Activated CD4-positive, alpha-beta T cell treated with anti-CD3 and anti-CD28 coated beads for 1 hour (primary cell): ENCODE measurements at places on chromosomes 3 and 15.

DNA sequence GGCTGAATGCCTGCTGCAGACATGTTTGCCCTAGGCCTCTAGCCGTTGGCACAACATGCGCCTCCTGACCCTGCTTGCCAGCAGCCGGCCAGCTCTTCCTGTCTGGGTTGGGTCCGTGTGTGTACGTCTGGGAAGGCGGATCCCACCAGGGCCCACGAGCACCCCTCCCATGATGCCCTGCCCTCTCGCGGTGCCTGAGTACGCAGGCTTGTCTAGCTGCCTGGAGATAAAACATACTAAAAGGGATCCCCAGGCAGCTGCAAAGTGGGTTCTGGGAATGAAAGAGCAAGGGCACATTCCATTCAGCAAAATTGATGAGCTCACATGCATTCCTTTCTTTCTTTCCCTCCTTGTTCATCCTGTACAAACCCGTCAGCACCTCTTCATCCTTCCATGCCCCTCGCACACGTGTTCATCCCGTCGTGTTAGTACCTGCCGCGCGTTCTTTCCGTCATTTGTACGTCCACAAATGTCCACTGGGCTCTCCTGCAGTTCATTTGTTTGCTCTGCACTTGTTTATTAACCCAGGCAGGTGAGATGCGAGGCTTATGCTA lies 74.3 kb downstream of the FBLN2 start:
- DNase-seq: no peak

DNA sequence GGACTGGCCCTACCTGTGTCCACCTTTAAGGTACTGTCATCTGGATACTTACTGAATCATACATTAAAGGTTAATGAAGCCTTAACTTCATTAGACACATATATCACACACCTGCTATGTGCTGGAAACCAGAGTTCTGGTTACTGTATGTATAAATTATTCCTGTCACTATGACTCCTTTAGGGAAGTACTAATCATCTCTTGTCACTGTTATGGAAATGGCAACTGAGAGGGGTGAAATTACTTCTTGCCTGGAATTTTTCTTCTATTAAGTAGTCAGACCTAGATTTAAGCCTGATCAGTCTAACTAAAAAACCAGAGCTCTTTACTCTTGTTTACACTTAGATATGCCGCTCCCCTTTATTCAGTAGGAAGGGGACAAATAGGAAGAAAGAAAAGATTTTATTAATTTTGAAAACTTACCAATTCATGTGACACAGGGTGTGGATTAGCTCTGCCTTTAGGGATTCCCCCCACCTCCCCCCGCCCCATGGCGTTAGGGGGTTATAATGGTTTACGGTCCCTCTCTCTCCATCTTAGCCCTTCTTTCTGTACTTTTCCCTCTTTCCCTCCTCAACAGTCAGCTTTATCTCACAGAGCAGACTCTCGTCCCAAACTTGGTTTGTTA lies 152.5 kb downstream of the KLHL25 start:
- no peak for DNase-seq

DNA sequence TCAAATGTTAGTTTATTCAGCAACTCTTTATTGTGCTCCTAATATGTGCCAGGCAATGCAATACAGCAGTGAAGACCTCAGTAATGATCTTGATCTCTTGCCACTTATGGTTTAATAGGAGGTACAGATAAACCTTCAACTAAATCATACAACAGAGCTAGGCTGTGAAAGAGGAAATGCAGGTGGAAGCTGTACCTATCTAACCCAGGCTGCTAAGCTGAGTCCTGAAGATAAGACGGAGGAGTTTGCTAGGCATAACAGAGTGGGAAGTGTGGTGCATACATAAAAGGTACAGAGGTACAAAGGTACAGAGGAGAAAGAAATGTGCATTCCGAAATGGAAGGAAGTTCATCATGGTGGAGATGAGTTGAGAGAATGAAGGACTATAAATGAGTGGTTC lies 35.0 kb downstream of the KBTBD8 start:
- no peak for DNase-seq

- no peak for DNase-seq
Measured at GRCh38 chr3:185071287-185071800, 81.5 kb downstream of the C3orf70 start.

DNA sequence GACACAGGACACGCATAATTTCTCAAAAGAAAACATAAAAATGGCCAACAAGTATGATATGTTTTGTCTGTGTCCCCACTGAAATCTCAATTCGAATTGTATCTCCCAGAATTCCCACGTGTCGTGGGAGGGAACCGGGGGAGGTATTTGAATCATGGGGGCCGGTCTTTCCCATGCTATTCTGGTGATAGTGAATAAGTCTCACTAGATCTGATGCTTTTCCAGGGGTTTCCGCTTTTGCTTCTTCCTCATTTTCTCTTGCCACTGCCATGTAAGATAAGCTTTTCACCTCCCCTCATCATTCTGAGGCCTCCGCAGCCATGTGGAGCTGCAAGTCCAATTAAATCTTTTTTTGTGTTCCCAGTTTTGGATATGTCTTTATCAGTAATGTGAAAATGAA lies 12.1 kb upstream of the POU1F1 start:
- no peak for DNase-seq

DNA sequence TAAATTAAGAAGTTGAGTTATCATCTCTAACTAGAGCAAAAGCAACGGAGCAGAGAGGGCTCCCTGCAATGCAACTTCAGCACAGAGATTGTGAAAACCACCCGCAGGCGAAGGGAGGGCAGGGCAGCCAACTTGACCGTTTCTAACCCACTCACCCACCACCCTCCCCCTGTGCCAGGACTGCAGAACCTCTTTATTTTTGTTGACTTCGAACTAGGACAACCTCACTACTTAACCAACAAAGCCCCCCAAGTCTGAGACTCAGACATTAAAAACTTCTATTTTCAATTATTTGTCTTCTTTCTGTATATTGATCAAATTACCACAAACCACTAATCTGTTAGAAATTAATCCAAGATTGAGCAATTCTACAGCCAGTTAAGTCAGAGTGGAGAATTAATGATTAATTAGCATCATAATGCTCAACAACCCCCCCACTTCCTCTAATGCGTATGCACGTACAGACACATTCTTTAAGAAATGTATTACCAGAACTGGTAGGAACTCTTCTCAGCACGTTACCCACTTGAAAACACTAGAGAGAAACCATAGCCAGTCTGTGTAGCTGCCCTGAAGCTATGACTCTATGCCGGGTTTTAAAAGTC lies 2.0 kb downstream of the MGLL start:
- no peak for DNase-seq
